ENCODE measurements at places on chromosomes 5 and 9.

DNA sequence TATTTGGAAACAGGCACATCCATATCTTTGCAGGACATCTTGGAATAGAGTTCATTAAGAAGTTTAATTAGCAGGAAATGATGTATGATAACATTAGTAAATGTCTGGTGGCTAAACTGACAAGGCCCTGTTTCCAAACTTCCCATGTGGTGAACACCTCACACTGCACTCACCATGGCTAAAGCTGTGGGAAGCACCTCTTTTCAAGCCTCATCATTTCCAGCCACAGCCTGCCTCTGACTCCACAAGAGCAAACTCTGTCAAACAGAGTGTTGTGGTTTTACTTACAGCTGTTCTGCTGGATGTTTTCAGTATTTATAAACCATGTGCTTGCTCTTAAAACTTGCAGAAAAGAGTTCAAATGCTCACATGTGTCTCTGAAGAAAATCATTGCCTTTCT lies 14.9 kb upstream of the NDUFB6 start:
- no peak for DNase-seq

DNA sequence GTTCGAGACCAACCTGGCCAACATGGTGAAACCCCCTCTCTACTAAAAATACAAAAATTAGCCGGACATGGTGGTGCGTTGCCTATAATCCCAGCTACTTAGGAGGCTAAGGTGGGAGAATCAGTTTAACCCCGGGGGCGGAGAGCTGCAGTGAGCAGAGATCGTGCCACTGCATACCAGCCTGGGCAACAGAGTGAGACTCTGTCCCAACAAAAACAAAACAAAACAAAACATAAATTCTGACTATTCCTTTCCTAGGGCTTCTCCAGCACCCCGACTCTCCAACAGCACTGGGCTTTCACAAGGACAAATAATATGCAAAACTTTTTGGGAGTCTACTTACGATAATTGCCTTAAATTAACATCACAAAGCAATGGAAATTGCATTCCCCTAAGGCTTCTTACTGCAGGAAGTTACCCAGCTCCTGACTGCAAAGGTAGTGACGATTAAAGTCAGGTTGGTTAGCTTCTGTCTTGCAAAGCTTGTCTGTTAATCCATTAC lies 15.9 kb upstream of the CDKN2AIPNL start:
- DNase-seq: no peak

GRCh38 chr5:143201589-143201988 lies 201.9 kb downstream of the NR3C1 start:
- DNase-seq: no peak

DNA sequence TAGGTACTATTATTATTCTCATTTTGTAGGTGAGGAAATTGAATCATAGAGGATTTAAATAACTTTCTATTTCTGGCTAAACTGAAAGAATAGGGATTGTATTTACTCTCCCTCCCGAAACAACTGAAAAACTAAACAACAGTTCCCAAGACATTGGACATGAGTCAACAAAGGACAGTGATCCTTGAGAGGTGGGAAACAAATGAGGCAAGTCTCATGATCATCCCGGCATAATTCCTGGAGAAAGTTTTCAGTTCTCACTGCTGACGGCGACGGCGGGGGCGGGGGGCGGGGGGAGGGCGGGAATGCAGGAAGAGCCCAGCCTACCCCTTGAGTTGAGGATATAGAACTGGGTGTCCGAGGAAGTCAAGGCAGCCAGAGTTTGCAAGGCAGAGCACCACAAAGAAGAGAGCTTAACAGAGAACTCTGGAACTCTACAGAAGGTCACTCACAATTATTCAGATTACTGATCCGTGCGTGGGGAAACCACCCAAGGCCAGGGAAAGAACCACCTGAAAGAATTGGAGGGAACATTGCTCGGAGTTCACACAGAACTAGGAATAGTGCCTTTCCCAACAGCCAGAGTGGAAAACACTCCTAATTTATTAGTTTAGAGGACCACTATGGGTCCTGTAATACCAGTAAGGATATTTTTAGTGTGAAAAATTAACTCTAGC lies 27.4 kb upstream of the WHRN start:
- DNase-seq: no peak

GRCh38 chr5:178143246-178143645 lies 10.4 kb downstream of the NHP2 start:
- DNase-seq: no peak

DNA sequence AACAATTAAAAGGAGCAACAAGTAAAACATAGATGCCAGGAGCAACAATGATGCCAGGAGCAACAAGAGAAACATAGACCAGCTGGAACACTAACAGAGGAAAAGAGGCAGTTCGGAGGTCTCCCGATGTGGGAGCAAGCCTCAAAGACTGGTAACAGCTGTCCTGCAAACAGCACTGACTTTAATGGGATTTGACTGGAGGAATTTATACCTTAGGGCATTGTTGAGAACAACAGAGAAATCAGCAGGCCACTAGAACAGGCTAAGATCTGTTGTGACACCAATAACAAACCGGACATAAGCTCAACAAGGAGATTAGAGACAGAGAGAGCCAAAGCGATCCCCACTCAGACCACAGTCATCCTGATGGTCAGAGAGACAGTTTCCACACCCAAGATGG lies 11.8 kb upstream of the SYK start:
- no peak for DNase-seq

- no peak for DNase-seq
These were observed 70.9 kb downstream of the PTTG1 start for GRCh38 chr5:160492565-160492964.

DNA sequence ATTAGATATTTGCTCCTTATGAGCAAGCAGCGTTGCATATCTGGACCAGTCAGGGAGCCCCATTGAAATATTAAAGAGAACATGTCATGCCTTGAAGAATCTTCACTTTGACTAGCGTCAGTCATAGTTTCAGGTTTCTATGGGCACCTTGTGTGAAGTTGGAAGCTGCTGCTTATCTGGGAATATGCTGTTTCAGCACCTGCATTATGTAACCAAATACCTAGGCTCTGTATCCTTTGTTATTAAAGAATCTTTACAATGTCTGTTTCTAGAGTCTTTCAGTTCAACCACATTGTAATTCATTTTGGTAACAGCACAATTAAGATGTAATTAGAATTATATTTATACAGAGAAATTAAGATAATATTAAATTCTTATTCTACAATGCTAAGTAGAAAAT lies 818.8 kb upstream of the TYRP1 start:
- DNase-seq: no peak

DNA sequence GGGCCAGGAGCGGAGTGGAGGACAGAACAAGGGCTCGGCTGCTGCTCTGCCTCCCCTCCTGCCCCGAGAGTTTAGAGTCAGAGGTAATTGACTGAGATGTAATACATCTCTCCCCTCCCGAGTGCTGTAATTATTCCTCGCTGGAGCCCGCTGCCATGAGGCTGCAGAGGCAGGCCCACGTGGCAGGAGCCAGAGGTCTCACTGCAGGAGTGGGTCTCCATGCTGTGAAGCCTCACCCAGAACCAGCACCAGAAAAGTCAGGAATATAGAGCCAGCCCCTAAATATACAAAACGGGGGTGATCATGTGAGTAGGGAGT lies 2.5 kb downstream of the FAM163B start:
- no peak for DNase-seq

- DNase-seq: no peak
These were observed 187.9 kb downstream of the FER start for GRCh38 chr5:108935611-108936010.

- DNase-seq: no peak
These were observed 36.8 kb upstream of the NEK6 start for GRCh38 chr9:124220946-124221451.

DNA sequence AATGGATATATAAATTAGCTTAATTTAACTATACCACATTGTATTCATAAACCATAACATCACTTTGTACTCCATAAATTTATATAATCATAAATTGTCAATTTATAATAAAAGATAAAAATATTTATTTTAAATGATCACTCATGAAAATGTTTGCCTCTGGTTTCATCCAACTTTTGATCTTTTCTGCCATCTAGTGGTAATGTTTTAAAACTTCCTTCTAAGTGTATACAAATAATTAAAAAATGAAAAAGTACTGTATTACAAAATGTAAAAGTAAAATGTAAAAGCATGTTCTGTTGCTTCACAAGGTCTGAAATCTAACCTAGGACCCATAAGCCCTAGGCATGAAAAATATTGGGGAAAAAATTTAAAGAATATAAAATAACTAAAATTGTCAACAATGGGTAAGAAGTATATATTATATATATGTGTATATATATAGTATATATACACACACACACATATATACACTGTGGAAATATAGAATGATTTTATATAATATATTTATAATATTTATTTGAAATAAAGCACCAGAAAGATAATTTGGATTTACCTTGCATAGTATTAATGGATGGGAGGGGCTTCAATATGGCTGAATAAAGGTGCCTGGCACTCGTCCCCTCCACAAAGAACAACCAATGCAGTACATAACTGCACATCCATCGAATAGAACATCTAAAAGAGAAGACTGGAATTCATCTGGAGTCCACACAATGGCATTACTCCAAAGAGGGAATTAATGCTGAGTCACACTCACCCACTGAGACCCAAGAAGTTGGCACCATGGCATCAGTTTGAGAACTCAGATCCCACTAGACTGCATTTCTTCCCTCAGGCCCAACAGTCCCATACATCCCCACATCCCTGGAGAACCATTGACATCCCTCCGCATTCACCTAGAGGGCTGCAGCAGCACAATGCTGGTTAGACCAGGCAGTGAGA lies 32.5 kb downstream of the ANXA1 start:
- no peak for DNase-seq

GRCh38 chr5:60494635-60495034 lies 205.3 kb downstream of the DEPDC1B start:
- DNase-seq: no peak

DNA sequence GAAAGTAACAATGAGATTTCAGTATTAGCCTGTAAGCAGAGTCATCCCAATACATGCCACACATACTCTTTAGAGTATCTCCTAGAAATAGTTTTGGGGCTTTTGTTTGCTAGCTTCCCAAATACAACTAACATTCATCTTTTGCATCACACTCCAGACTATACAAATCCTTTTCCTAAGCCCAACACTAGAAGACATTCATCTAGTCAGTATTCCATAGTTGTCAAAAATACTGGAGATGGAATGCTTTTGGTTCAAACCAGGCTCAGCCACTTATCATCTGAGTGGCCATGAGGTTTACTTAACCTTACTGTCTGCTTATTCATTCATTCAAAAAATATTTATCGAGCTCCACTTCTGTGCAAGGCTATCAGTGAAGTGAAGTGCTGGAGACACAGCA lies 205.1 kb upstream of the SGCD start:
- no peak for DNase-seq

DNA sequence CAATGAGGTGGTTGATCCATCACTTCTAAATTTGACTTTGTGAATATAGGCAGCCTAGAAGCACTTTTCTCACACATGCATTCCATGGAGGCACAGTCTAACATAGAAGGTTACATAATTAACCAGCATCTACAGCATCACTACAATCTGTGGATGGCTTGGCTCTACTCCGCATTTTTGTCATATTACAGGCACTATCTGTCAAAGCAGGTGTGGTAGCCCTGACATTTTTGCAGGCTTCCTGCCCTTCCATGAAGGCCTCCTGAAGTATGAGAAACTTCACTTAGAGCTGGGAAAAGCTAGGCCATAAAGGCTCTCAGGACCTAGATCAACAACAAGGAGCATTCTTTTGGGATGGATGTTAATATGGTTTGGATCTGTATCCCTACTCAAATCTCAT lies 378.0 kb downstream of the ANXA1 start:
- no peak for DNase-seq

DNA sequence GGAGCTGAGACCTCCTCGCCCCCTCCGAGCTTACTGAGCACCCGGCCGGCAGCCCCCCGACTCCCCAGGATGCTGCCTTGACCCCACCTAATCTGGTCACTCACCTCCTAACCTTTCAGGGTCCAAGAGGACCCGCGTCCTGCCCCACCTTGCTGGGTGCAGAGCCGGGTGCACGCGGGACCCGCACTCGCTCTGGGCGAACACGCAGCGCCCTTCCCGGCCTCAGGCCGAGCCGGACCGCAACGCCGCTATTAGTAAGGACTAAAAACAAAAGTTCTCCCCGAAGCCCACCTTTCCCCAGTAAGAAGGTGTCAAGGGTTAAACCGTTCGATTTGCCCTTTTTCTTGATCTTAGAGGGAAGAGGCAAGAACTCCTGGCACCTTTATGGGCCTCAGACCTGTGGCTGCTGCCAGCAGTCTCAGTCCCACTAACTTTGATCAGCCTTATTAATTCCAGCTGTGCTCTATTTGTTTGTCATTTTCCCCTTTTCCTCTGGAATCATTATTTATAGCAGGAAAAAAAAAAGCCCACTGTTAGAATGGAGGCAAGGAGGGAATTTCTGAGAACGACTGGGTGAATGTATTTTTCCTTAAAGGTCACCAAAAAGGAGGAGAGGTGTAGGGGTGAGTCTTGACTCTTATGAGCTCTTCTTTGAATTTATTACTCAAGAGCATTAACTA lies 10.5 kb downstream of the IRX2 start:
- no peak for DNase-seq

DNA sequence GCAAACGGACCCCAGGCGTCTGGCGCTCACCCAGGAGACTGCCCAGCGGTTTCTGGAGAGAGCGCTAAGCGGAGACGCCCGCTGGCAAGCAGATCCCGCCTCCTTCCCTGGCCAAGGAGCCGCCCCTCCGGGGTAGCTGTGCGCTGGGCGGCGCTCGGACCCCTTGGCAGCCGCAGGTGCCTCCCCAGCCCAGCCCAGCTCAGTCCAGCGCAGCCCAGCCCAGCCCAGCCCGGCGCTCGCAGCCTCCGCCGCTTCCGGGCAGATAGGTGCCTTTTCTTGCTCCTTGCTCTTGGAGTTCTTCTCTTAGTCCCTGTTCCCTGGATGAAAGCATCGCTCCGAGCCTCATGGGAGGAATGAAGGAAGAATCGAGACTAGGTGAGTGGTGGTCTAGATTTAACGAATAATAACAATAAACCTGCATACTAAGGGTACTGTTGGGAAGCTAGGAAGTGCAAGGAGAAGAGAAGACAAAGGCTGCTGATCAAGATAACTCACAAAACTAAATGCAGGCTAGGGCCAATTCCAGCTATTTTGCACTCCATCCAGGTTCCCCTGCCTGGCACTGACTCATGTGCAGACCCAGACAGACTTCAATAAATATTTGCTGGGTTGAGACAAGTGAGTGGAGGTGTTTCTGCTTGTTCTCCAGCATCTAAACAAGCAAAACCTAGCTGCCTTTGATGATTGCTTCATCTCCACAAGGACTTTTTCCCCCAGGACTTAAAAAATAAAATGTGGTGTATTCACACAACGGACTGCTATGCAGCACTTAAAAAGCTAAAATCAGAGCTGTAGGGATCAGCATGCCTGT lies at the start of gene STK32A:
STK32A (plus strand) TSS at position 202 of the 811 bp plus-strand sequence. CDS start 4,609 bp downstream, outside the sequence.
- DNase-seq: no peak

DNA sequence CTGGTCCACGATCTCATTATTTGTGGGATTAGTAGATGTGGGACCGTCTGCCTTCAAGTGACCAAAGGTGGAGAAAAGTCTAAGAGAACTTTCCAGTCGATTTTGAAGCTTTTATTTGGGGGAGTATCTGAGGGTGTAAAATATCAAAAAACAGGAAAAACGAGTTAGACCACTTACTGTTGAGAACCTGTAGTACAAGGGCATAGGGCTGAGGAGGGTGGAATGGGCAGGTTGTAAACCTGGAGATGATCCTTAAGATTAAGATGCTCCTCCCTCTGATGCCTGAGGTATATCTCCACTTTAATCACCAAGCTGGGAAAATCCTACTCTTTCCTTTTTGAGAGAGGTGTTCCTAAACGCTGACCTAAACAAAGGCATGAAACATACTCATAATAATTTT lies 32.0 kb upstream of the GTF2H2C start:
- DNase-seq: no peak

Data from stimulated activated CD8-positive, alpha-beta memory T cell treated with anti-CD3 and anti-CD28 coated beads, Interleukin-4, amount 100 ng/mL, for 1 hour (primary cell).